Effector memory CD4-positive, alpha-beta T cell (primary cell): ENCODE measurements at places on chromosomes 7 and 10.

DNA sequence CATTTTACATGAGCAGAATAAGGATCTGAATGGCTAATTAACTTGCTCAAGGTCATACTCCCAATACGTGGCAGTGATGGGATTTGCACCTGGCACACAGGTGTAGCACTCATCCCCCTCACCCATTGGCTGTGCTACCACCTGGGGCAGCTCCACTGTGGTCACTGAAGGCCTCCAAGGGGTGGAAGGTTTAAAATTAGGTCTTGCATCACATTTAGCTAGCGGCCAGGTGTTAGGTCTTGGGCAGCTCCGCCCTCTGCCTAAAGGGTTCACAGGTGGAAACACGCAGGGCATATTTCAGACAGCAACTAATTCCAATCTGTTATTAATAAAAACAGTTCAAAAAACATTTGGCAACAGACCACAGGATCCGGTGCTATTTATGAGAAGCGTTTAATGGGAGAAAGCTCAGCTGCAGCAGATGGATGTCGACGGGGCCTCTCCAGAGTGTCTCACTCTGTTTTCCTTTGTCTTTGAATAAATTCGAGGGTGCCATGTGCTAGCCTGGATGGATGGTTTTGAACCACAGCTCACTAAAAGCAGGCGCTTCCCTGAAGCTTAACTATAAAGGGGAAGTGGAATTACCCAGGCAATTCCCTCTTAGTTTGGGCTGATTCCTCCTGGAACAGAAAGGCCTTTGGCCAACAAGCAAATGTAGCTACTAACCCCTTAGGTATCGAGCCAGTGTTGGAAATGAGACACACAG is 1017.6 kb downstream of the TYW1 start:
- DNase-seq = no peak

DNA sequence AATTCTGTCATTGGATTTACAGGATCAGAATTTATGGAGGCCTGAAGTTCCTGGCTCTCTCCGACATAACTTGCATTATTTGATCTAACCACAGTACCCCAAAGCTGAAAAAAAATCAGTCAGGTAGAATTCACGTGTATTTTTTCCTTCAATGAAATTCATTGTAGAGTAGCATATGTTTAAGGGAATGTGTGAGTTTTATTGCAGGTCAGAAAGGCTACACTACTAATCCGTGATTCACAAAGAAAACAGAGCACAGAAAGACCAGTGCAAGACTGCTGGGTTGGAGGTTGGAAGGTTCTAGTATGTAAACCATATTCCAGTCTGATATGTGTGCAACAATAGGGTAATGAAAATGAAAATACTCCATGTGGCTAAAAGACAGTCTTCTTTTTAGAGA is 247.0 kb upstream of the FERD3L start:
- DNase-seq = no peak

GRCh38 chr10:74738542-74738941 is 87.9 kb upstream of the KAT6B start:
- no peak for DNase-seq

DNA sequence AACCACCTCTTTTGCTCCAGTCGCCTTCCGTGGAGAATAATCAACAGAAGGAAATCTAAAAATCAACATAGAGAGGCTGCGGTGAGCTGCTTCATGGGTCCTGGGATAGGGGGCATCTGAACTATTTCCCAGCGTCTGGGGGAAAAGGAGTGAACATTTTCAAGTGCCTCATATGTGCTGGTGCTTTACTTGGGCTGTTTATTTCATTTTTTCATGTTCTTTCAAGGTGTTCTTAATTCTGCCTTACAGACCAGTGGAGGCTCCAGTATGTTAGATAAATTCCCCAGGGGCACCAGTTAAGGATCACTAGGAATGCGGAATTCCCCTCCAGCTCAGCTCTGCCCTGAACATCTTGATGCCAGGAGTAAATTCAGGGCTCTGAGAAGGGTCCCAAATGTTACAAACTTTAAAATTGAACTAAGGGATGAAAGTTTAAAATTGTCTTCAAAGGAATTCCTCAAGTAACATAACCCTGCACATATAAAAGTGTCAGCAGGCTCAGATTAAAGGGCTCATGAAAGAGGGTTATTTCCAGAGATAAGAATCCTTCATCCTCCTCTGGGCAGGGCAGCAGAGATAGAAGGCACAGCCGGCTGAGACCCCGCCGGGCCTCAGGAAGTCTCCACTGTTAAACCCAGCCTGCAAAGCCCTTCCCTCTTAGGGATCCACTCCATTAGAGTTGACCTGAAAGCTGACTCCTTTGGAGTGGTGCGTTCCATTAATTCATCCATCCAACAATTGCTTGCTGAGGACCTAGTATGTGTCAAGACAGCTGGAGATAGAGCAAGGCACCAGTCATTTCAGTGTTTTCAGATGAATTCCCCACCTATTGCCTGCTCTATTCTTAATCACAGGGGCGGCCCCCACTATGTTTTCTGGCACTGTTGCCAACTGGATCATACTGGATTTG is 345.8 kb downstream of the KCNMA1 start:
- no peak for DNase-seq

DNA sequence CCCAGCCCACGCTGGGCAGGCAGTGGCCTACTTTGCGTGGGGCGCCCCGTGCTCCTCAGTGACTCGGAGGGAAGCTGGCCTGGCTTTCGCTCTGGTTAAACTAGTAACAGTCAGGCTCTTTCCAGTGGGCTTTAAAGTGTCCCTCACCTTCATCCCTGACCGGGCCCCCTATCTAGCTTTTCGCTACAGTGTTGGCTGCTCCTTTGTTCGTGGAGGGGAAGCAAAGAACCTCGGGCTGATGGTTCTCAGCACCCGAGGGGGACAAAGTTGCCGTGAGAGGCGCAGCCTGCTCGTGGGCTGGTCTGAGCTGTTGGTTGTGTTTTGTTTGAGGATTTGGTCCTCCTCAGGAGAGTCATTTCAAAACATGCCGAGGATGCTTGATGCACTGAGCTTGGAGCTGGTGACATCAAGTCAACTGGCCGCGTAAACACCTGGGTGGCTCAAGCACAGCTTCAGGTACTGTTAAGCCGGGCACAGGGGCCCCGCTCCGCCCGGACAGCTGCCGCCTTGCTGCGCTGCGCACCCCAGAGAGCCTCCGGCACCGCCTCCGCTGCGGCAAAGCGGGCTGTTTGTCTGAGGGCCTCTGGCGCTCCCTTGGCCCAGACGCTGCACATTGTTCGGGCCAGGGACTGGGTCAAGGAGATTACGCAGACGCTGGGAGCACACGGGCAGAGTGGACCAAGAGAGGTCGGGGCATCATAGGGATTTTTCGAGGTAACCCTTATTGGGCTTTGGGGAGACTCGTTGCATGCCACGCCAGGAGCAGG is 1.6 kb downstream of the DLX6 start:
- DNase-seq = no peak
